SW 1271 (cell line): ENCODE measurements at places on chromosomes 3 and 15.

DNA sequence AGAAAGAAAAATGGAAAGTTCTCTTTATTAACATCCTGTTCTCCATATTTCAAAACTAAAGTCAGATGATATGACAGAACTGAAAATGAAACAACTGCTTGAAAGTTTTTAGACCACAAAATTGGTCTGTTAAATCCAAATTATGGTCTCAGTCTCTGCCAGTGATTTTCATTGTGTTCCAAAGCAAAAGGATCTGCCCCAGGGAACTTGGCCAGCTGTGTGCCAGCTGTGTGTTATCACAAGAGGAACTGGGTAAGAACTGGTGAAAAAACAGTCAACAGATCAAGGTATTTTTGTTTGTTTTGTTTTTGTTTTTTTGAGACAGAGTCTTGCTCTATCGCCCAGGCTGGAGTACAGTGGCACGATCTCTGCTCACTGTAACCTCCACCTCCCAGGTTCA is 323.3 kb downstream of the CTNNB1 start:
- no peak for DNase-seq

DNA sequence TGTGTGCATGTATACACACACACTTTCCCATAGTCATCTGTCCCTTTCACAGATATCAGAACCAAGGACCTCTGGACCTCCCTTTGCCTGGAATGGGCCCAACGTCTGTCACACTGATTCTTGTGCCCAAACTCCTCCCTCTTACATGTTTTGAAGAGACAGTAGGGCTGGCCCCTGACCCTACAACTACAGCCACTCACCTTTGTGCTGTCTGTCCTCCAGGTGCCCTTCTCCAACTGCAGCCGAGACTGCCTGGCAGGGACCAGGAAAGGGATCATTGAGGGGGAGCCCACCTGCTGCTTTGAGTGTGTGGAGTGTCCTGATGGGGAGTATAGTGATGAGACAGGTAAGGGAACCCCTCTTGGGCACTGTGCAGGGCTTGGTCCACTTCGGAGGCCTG is 43.2 kb upstream of the CSTA start:
- no peak for DNase-seq

DNA sequence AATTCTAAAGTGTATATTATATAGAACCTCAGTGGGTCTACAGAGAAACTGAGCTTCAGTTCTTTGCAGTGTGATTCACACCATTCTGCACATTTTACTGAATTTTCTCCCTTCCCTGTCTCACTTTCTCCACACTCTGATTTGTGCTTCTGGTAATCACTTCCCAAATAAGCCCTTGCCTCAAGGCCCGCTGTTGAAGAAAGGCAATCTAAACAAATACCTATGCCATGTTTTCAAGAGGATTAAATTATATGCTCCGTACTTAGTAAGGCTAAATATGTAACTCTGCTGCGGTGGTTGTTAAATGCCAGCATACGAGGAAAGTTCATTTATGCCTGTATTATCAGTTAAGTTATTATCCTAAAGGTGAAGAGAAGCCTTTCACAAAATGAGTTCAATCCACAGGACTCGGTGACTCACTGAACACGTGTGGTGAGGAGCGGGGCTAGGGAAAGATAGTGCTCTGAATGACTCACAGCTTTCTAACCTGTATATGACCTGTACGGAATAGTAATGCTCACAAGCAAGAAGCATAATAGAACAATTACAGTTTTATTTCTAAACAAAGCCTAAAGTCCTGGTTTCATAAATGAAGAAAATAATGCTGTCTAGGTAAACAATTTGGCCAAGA is 25.1 kb downstream of the CNTN6 start:
- DNase-seq, result no peak

DNA sequence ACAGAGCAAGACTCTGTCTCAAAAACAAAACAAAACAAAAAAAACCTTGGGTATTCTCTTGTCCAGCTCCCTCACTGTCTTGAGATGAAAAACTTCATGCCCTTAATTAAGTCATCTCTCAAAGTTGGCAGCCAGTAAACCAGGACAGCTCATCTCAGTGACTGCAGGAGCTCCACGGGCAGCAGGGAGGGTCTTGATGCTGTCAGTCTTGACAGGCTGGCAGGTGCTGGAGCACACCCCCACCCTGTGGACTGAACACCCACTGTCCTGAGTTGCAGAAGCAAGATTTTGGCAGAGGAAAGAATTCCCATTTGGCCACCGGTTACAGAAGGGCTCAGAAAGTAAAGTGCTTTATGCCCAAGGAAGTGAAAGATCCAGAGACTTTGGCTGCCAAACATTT is 8.0 kb downstream of the DNAJA4 start:
- no peak for DNase-seq

DNA sequence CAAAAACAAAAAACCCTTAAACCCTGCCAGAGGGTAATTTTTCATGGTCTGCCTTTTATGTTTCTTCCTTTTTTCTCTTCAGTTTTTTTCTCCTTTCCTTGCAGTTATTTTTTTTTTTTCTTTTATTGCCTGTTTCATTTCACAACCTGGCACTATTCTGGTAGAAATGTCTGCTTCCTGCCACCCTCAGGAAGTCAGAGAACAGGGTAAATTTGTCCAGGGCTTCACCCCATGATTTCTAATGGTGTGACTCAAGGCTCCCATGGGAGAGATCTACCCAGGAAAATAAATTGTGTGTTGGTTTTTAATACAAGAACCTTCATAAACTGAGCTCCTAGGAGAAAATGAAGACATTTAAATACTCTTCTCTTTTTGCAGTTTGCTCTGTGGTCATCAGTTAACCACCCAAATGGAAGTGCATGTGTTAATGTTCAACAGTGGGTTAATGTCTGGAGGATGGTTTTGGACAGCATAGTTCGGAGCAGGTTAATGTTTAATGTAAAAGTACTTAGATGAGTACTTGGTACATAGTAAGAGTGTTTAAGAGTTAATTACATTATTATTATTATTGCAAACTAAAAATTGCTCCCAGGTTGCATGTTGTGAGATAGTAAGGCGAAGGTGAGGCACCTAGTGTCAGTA is 45.9 kb downstream of the CGNL1 start:
- DNase-seq, result no peak

GRCh38 chr3:64270866-64271260 is 45.6 kb upstream of the PRICKLE2 start:
- DNase-seq, result no peak

DNA sequence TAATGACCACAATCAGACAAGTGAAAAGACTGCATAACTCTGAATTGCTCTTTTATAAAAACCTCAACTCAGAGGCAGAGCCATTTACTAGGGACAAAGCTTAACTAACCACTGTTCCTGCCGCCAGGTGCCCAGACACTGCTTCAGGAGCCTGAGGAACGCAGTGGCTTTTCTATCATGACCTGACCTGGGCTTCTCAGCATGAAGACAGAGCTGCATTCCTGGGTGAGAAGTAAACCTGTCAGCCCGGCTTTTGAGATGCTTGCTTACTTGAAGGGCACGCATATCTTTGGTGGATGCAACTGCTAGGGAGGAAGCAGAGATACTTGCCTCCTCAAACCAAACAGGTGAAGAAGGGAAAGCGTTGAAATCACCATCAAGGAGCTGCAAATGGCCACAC is 7.9 kb downstream of the LRRC31 start:
- no peak for DNase-seq

DNA sequence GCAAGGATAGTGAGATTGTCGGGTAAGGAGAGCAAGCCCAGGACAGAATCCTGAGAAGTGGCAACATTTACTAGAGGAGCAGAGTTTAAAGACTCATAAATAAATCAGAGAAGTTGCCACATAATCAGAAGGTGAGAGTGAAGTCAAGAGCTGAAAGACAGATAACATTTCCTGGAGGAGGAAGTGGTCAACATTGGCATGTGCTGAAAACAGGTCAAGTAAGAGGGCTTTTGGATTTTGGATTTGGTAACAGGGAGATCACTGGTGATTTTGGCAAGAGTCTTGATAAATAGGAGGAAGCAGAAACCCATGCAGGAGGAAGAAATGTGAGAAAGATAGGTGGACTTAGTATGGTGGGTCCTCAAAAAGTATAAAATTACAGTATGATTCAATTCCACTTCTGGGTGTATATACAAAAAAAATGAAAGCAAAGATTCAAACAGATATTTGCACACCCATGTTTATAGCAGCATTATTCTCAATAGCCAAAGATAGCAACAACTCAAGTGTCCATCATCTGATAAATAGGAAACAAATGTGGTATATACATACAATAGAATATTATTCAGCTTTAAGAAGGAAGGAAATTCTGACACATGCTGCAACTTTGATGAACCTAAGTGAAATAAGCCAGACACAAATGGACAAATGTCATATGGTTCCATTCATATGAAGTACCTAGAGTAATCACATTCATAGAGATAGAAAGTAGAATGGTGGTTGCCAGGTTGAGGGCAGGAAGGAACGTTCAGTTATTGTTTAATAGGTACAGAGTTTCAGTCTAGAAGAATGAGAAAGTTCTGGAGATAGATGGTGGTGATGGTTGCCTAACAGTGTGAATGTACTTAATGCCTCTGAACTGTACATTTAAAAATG is 27.3 kb upstream of the MBNL1 start:
- DNase-seq, result peak; percentile 30

- DNase-seq, result no peak
Measured at GRCh38 chr15:31303726-31304648, 22.6 kb upstream of the KLF13 start.

DNA sequence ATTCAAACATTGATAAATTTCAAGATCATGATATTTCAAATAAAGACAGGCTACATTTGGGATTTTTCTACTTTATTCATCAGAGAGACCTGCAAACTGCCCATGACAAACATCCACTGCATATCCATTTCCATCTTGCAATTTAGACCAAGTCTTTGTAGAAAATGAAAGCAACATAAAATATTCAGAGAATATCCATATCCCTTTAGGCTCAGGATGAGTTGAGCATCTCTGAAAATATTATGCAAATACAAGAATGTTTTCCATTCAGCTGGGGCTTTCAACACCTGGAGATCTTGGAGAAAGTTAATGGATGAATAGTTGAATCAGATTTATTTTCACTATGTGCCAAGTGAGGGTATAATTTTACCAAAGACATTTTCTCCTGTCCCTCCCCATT is 103.4 kb downstream of the TUSC7 start:
- DNase-seq, result no peak

GRCh38 chr3:8442993-8443650 is 58.5 kb upstream of the LMCD1 start:
- no peak for DNase-seq

DNA sequence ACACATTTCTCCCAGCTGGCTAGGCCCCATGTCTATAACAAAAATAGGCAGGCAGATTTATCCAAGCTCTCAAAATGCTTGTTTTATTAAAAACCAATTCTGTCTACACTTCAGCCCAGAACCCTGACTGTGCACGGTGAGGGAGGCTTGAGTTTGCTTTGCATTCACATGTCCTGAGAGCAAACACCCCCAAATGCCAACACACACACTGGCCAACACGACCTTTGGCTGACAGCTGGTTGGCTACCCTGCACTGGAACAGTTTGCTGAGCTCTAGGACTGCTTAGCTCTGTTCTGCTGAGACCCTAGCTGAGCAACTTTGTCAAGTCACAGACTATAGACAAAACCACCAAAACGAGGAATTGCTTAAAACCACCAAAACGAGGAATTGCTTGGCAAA is 3.6 kb downstream of the STIMATE start:
- no peak for DNase-seq

- no peak for DNase-seq
Measured at GRCh38 chr15:45946111-45946510, 311.3 kb downstream of the SQOR start.

GRCh38 chr15:69346112-69346511 is 47.4 kb downstream of the PAQR5 start:
- DNase-seq, result no peak

DNA sequence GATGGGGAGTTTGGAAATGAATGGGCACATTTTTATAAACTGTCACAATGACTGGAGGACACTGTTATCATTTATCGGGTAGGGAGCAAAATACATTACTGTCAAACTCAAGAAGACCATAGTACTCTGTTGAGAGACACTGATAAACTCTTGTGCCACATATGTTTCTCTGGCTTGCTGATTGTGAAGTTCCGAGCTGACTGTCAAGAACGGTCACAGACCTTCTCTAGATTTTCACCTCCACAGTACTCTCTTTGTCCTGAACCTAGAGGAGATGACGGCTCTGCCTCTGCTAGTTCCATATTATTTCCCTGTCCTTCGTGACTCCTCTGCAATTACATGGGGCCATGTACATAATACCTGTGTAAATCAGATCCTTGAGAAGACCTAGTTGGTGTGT is 451.9 kb downstream of the LPP start:
- no peak for DNase-seq

DNA sequence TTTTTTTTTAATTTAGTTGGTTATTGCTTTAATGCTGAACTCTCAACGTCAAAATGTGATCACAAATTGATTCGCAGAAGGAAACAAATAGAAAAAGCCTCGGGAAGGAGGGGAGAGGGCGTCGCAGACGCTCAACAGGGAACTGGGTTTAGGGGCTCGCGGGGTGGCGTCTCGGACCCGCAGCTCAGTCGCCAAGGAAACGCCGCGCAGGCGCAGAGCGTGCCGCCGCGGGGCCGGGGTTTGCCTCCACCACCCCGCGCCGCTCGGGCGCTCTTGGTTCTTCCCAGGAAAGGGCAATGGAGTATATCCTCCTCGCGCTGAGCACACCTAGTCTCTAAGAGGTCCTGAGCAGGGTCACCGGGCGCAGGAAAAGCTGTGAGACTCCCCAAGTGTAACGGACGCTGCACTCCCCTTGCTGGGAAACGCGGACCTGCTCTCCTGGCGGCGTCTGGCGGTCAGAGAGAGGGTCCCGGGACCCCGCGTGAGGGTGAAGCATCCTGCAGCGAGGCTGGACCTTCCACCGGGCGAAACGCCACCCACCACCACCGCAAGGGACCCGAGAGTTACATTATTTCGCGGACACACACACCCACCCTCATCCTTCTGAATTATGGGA is 753 bp downstream of the PLCH1 start:
- DNase-seq, result no peak

DNA sequence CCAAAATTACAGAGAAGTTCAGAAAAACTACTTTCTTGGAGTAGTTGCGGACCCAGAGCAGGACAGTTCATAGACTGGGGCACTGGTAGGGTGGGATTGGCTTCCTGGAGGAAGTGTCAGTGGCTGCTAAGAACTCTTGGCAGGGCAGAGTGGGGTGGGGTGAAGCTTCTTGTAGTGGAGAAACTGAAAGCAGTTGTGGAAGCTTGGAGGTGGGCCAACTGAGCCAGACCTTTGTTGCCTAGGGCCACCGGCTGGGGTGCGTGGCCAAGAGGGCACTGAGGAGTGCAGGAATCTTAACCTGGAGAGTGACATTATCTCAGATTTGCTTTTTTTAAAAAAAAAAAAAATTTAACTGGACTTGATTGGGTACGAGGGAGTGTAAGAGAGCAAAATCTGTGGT is 3.1 kb downstream of the KAT2B start:
- DNase-seq, result no peak

DNA sequence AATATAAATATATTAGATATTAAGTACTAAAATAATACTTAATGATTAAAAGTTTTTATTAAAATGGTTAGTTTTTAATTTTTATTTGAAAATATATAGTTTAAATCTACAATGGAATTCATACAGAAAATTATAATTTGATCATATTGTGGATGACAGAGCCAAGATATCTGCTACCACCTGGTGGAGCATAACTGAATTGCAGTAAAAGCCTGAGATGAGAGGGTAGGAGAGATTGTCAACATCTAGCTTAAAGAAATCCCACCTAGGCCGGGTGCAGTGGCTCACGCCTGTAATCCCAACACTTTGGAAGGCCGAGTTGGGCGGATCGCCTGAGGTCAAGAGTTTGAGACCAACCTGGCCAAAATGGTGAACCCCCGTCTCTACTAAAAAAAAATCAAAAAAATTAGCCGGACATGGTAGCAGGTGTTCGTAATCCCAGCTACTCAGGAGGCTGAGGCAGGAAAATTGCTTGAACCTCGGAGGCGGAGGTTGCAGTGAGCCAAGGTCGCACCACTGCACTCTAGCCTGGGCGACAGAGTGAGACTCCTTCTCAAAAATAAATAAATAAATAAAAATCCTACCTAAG is 25.1 kb upstream of the CSTA start:
- no peak for DNase-seq
